ENCODE measurements at places on chromosomes 1 and 21.

DNA sequence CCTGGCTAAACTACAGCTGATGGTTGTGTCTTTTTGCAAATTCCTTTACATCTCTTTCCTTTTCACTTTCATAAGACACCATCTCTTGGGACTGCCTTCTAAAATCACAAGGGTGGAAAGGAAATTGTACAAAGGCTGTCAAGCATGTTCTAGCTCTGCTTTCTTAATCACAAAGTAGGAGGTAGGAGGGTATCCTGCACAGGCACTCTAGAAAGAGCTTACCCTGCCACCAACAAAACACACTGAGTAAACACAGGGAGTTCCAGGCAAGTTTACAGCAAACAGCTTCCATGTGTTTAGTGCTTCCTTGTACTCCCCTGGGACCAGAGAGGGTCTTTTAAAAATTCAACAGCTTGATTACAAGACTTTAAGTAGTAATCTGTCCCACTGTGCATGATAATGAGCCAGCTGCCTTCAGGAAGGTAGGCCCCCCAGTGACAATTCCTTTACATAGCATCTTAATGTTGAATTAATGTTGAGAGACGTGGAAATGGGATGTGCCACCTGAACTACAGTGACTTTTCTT, 2.4 kb downstream of the PLPP3 start:
- DNase-seq, result no peak

DNA sequence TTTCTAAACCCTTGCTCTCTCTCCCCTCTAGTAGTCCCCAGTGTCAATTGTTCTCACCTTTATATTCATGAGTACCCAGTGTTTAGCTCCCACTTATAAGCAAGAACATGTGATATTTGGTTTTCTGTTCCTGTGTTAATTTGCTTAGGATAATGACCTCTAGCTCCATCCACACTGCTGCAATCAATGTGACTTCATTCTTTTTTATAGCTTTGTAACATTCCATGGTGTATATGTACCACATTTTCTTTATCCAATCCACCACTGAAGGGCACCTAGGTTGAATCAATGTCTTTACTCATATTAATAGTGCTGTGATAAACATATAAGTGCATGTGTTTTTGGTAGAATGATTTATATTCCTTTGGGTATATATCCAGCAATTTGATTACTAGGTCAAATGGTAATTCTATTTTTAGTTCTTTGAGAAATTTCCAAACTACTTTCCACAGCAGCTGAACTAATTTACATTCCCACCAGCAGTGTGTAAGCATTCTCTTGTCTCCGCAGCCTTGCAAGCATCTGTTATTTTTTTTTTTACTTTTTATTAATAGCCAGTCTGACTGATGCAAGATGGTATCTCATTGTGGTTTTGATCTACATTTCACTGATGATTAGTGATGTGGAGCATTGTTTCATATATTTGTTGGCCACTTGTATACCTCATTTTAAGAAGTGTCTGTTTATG, 277.8 kb downstream of the LTN1 start:
- DNase-seq, result no peak

DNA sequence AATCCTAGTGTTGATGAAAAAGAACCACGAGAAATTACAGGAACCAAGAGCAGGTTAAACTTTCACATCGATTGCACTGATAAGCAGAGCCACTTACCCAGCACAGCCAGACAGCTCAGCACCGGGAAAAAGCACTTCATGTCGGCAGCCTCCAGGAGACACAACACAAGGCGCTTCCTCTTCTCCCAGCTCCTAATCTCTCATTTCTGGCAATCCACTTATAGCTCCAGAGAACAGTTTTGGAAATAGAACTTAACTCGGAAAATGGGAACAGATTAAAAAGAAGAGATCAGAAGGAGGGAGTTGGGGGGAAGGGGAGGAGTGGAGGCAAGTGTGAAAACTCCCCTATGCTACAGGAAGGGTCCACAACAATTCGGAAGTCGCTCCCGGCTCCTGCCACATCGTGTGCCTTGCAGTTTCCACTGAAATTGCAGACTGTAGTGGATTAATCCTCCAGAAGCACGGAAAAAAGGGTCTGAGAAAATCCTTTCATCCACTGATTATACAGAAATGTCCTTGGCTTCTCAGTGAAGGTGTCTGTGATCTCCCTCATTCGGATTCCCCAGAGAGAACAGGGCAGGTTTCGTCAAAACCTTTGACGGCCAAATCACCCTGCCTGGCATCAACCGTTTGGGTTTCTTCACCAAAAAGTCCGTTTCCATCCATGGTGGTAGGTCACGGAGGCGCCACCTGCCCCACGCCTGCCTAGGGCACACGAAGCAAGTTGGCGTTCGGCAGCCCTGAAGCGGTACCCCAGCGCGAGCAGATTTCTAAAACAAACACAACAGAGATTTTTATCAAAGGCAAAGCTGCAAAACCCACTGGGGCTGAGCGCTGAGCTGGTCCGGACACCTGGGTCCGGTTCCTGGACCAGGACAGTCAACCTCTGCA, 1.1 kb downstream of the IGSF3 start:
- DNase-seq, result no peak

DNA sequence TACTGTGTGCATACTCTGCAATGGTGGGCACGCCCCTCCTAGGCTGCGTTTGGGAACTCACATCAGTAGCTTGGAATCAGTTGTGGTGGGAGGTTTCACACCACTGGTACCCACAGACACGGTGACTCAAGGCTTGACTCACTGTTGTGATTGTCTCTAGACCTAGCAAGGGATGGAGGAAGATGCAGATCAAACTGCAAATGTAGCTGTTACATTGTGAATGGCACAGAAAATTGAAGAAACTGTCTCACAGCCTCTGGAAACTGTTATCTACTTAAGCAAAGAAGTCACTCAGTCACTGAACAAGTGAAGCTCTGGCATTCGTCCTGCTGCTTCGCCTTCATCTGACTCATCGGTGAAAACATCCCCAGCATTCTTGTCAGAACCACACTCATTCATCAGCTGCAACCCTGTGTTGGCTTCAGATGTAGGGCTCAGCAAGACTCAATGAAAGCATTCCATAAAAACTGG, 59.5 kb downstream of the POFUT2 start:
- no peak for DNase-seq

DNA sequence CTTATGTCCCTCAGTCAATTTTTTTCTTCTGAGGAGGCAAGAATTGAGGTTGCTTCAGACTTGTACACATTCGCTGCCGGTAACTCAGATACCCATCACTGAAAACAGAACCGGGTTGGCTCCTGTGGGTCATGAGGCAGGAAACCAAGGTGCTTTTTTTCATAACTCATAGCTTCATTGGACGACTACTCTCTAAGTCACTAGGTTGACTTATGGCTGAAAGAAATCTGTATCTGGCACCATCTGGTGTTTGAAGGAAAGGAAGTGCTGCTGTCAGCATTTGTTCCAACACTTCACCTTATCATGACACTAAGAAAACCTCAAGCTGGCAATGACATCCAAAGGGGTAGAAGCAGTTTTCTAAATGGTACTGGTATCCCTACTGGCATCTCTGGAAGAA, 82.3 kb downstream of the TBX19 start:
- no peak for DNase-seq

- no peak for DNase-seq
These were observed 120.2 kb downstream of the ETS2 start for GRCh38 chr21:38925923-38926322.

- DNase-seq, result no peak
These were observed 12.4 kb upstream of the GPR61 start for GRCh38 chr1:109527098-109527811.

- no peak for DNase-seq
These were observed 83.3 kb downstream of the LACTBL1 start for GRCh38 chr1:22889213-22889827.

DNA sequence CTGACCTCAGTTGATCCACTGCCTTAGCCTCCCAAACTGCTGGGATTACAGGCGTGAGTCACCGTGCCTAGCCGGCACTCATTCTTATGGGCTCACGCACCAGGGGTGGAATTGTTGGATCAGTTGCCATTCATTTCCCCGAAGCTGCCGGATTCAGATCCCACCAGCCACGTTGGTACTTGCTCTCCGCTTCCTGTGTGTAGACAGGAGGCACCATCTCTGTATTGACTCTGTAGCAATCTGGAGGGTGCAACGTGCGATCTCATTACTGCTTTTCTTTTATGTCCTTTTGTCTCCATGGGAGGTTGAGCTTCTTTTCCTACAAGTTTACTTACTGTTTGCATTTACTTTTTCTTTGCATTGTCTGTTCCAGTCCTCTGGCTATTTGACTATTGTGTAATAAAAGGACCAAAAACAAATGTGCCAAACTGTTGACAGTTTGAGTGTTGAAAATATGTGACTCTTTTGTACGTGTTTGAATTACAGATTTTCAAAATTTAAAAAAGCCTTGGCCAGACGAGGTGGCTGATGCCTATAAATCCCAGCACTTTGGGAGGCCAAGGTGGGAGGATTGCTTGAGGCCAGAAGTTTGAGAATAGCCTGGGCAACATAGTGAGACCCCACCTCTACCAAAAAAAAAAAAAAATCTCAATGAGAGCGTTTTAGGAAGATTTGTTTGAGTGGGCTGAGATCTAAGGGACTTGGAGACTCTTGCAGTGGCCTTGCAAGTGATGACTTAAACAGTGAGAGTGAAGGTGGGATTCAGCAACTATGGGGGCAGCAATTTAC, 39.1 kb downstream of the SPSB1 start:
- DNase-seq, result no peak

DNA sequence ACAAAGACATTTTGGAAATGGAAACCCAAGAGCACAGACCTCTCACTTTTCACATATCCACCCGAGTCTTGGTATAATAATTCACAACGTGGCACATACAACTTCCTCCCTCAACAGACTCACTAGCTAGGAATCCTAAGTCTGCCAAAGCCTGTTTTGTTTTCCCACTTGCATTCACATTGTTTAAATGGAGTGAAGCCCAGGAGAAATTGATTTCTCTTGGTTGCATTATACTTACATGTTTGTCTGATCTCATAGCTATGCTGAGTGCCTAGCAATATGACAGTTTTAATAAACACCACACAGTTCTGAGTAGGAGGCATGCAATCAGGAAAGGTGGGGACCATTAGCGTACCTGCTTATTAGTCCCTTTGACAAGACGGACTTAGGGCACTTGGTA, 348.6 kb upstream of the ADGRL4 start:
- no peak for DNase-seq

- DNase-seq, result no peak
These were observed 34.4 kb upstream of the COL18A1 start for GRCh38 chr21:45370575-45370974.

- DNase-seq, result no peak
These were observed 16.9 kb downstream of the PSMB4 start for GRCh38 chr1:151416231-151416630.

DNA sequence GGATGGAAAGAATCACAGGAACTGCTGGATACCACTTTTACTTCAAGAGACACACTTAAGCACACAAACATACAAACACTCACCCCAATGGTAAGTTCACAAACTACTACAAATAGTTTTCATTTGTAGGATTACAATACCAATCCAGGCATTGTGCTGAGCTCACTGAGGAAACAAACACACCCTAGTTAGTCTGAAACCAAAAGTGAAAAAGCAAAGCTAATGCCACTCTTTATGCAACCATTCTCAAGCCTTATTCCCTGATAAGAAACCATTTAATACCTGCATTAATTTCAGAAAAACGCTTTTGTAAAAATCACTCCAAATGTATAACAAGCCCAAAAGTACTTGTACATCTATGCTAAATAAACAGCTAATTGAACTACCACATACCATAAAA, 38.3 kb downstream of the RNF115 start:
- DNase-seq, result no peak

DNA sequence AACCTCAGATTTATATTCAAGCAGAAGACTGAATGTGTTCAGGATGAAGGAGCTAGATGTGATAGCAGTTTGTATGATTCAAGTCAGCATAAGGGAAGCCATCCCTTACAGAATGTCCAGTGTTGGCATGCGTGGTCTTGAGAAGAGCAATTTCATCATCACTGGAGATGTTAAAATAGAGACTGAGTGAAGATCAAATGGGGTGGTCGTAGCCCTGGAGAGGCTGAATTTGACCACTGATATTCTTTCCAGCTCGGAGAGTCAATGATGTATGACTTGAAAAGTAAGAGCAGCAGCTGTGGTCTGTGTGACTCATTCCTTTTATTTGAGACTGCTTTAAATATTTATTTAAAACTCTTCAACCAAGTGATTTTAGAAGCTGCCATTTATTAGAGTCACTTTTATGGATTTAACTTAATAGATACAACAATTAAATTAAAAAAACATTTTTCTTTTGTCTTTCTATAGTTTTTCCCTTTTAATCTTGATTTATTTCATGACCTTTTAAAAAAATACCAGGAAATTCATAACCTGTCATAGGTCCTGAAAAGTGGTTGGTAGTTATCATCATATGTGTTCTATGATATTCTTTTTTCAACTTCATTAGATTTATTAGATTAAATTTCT, 15.5 kb downstream of the FMN2 start:
- no peak for DNase-seq

DNA sequence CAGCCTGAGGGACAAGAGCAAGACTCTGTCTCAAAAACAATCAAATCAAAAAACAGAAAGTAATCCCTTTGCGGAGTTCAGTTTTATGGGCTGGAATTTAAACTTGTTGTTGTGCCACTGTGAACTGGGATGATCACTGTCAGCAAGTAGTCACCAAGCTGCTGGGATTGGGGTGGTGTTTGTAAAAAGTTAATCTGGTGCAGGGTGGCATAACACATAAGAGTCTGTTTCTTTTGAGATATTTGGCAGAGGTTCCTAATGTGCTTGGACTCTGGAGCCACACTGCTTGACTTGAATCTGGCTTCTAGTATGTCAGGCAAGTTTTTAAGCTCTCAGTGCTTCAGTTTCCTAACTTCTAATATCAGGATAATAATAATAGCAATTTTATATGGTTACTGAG, 6.6 kb downstream of the CLIC4 start:
- no peak for DNase-seq

DNA sequence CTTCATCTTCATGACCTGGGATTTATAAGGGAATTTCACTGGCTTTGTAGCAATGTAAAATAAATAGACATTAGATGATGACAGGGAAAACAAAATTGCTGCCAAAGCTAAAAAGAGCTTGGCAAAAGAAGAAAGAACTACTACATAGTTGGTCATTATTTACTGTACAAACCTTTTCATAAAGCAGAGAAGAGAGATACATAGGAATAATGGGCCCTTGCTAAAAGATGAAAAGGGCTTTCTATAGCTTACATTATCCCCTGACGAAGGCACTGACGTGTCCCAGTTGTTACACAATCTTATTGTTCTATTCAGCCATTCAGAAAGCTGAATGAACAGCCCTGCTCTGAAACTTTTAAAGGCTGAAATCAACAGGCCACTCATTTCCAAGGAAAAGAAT, 57.1 kb downstream of the ZC3H11B start:
- DNase-seq, result no peak

DNA sequence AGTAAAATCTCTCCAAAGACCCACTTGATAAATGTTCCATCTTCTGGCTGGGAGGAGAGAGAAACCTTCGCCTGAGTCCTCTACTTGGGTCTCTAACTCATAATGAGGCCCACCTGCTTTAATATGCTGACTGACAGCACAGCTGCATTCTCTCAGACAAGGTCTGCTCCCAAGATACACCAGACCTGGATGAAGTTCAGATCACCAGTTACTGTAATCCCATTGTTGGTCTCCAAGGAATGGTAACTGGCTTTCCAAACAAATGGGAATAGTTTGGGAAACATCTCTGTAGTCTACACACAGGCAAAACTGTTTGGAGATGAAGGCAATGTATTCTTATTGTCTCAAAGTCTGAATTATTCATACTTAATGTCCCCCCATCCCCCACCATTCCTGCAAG, 27.9 kb upstream of the COL24A1 start:
- DNase-seq, result no peak

Measured in SIG-M5 (cell line).